Left ventricle myocardium inferior (tissue), 1 donor: ENCODE measurements at places on chromosomes 12 and 14.
A peak's percentile ranks its signal among the peaks of the same experiment; 100 is the strongest.

GRCh38 chr14:21796916-21797315 is 123.3 kb upstream of the OR4E1 start:
- no peak for DNase-seq

DNA sequence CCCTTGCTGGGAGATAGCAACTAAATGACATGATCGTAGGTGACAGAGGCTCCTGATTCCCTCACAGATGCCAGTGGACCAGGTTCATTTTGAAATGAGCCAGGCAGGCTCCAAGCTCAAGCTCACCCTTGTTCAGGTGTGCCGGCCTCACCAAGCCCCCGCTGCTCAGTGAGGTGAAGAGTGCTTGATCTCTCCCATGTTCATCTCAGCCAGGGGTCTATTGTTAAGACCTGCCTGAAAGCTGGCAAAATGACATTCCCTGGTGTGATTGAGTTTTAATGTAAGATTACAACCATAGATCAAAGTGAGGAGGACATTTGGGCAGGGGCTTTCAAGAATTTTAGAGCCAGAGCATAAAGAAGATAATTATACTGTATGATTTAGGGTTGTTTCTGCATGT is 497.9 kb downstream of the EGLN3 start:
- DNase-seq, result no peak

GRCh38 chr12:50056639-50056976 is 788 bp upstream of the ASIC1 start:
- no peak for DNase-seq

- no peak for DNase-seq
Measured at GRCh38 chr12:71503579-71504391, 64.2 kb downstream of the LGR5 start.

DNA sequence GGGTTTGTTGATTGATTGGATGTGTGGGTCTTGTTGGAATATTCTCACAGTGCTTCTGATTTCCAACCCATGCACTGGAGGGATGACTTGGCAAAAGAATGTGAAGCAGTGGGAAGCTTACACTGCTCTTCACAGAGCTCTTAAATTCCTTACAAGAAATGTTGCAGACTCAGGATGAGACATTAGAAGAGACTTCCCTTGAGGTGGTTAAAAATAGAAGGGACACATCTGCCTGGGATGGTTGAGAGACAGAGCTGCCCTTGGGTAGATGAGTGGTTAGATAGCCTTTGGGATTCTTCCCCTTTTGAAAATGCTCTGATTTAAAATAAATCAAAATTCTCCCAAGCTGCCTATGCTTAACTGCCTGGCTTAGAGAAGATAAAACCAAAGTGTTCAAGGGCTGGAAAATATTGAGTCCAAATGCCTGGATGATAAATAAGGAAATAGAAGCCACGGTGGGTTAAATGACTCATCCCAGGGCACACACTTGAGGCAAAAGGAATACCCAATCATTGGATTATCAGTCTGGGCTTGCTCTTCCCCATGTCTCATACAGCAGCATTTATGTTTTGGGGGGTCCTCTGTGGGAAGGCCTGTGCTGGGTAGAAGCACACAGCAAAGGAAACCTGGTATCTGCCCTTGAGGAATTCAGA is 264.3 kb downstream of the AKAP6 start:
- no peak for DNase-seq

GRCh38 chr12:86196465-86196864 is 59.7 kb downstream of the MGAT4C start:
- DNase-seq, result no peak

- DNase-seq, result no peak
Measured at GRCh38 chr14:90567991-90568390, 171.2 kb downstream of the CALM1 start.

GRCh38 chr12:107493666-107494065 is 191.9 kb upstream of the PWP1 start:
- no peak for DNase-seq

GRCh38 chr14:90536511-90537191 is 139.8 kb downstream of the CALM1 start:
- peak; percentile 47 for DNase-seq

DNA sequence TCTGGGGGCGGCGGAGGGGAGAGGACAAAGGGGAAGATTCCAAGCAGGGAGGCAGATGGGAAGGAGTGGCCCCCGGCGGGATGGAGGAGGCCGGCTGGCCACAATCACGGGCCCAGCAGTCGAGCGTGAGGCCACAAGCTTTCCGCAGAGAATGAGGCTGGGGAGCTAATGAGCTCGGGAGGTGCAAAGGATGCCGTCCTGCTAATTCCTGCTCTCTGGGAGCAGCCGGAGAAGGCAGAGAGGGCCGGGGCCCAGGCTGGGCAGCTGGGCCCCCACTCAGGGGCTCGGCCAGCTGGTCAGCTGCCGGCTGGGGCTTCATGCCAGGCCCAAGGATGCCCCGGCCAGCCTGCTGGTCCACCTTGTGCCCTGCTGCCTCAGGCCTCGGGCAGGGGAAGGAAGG is 98.1 kb upstream of the LHX5 start:
- no peak for DNase-seq

- DNase-seq, result no peak
Measured at GRCh38 chr14:43503508-43503907, 1003.6 kb downstream of the FSCB start.

DNA sequence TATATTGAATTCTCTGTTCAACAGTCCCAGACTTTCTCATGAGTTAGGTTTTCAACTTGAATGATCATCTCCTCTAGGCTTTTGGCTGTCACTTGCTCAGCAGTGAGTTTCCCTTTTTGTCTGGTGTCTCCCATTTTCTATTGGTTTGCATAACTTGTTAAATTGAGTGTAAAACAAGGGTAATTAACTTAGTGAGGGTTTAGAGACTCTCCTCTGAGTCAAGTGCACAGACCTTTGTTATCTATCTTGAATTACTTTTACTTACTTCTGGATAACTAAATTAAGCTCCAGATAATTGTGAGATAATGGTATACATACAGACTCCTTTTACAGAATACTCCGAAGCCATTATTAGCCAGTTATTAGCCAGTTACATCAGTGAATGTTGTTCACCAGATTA is 22.0 kb downstream of the MLXIP start:
- DNase-seq, result no peak

- no peak for DNase-seq
Measured at GRCh38 chr12:65462484-65462883, 184.0 kb downstream of the MSRB3 start.

DNA sequence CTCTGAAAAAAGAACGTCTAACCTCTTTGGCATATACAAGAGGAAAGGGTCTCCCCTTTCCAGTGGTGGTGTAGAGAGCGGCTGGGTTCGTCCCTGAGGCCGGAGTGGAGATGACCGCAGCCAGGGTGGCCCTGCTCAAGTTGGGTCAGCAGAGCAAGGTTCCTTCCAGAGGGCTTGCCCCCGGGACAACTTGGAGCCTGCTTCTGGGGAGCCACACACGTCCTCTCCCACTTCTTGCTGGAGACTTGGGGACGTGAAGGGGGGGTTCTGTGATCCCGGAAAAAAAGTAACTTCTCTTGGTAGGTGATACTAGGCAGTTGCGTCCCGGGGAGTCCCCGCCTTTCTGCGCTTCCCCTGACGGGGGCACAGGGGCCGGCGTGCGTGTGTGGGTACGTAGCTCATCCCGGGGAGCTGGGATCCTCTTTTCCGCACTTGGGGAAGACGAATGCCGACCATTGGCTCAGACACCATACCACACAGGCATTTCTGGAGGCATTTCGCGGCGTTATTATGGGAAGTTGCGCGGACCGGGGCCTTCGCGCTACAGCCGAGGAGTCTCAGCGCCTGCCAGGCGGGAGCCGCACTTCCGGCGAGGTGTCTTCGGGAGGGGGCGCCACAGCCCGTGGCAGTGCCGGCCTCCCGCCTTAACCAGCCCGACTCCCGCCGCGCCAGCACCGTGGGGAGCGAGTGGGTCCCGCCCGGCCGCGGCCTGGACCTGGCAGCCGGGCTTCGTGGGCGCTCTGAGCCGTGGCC is 14.8 kb upstream of the PAX9 start:
- no peak for DNase-seq

DNA sequence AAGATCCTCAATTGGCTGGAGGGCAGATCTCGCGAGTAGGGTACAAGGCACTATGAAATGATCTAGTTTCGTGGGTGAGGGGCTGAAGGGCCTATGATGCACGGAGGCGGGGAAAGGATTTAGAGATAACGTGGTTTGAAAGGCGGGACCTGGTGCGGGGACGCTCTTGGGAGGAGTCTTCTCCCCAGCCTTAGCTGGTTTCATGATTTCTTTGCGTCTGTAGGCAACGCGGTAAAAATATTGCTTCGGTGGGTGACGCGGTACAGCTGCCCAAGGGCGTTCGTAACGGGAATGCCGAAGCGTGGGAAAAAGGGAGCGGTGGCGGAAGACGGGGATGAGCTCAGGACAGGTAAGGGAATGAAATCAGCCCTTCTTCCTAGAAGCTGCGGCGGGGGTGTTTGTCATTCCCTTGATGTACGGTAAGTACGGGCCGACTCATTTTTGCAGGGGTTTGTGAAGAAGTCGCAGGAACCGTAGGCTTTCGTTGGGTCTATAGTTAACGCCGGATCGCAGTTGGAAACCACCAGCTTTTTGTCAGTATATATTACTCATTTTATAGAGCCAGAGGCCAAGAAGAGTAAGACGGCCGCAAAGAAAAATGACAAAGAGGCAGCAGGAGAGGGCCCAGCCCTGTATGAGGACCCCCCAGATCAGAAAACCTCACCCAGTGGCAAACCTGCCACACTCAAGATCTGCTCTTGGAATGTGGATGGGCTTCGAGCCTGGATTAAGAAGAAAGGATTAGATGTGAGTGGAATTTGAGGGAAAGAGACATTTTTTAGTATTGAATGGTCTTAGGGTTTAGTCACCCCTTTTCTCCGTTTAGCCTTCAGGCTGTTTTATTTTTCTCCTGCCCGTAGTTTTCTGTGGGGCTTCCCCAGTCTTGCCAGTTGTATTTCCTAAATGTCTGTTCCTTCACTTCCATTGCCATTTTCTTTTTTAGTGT is 602 bp downstream of the APEX1 start:
- DNase-seq, result no peak

GRCh38 chr14:98964171-98964570 is 307.8 kb downstream of the BCL11B start:
- no peak for DNase-seq

DNA sequence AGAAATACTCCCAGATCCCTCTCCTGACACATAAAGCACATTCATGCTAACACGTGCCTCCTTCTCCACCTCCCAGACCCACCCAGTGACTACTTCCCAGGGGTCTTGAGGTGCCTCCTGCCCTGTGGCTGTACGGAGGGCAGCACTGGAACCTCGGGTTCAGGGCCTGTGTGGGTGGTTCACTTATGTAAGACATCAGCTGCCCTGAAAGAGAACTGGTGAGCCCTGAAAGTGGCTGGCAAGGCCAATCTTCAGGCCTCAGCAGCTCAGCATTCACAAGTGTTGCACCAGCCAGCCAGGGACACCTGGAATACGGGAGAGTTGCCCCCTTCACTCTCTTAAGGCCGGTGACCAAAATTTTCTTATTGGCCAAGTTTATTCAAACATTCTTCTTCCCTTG is 38.9 kb upstream of the NTF3 start:
- no peak for DNase-seq

GRCh38 chr14:64401949-64402348 is 13.8 kb downstream of the MTHFD1 start:
- no peak for DNase-seq

DNA sequence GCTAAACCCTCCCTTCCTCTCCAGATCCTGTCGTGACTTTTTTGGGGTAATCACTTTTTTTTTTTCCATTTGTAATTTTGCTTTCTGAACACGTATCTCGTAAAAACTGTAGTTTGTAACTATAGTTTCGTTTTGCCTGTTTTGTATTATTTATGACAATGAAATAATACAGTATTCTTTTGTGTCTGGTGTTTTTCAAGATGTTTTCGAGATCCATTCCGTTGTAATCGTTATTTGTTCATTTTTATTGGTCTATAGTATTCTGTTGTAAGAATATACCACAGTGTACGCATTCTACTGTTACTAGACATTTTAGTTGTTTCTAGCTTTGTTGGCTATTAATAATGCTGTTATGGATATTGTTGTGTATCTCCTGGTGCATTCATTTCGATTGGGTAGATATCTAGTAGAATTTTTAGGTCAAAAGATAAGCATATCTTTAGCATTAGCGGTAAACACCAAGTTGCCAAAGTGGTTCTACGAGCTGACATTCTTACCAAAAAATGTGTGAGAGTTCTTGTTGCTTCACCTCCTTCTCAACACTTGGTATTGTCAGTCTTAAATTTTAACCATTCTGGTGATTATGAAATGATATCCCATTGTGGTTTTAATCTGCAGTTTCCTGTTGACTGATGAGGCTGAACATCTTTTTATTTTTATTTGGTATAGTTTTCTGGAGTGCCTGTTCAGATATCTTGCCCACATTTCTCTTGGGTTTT is 92.3 kb upstream of the EVL start:
- DNase-seq, result no peak

- DNase-seq, result no peak
Measured at GRCh38 chr12:108995370-108995992, 25.4 kb downstream of the SVOP start.

DNA sequence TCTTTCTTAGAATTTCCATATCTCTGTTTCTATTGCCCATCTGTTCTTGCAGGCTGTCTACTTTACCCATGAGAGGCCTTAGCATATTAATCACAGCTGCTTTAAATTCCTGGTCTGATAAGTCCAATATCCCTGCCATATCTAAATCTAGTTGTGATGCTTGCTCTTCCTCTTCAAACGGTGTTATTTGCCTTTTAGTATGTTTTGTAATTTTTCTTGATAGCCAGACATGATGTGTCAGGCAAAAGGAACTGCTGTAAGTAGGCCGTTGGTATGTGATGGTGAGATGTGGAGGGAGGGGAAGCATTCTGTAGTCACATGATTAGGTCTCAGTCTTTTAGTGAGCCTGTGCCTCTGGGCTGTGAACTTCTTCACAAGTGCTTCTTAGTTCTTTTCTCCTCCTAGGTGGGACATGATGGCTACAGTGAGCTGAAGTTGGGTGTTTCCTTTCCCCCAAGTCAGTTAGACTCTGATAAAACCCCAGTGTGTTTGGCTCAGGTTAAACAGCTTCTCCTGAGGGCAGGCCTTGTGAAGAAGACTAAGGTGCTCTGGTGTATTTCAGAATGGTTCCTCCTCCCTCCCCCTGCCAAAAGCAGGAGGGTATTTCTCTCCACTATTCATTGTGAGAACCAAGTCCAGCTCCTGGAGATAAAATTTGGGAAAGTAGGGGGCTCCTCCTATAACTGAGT is 195.9 kb upstream of the PARP11 start:
- DNase-seq, result no peak

DNA sequence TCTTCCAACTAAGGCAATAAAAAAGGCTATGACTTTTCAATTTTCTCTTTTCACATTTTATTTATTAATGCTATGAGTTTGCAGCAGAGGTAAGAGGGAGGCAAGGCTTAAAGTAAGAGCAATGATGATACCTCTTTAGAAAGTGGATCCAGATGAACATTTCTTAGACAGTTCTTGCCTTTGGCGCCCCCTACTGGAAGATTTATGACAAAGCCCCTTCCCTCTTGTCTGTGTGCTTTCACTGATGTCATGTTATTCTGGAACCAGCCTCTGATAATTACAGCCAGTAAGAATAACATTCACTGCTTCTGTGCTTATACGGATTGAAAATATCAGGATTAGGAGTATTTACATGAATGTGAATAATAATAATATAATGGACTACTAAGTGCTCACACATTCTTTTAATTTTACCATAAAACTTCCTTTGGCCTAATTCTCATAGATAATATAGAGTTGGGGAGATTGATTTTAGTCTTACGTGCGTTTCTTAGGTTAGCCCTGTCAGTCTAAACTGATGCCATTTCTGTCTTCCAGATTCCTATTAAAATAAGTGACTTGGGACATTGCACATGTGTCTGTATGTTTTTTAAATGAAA is 1929.9 kb upstream of the SEL1L start:
- DNase-seq, result no peak
